GM12878 (cell line): ENCODE measurements at places on chromosomes 5 and 9. TPM values are rescaled to one million over a fixed set of nuclear protein-coding genes. Genes with fewer than 3 reads are reported as not detected.
A peak's percentile ranks its signal among the peaks of the same experiment; 100 is the strongest.

GRCh38 chr5:56039985-56040384 lies 45.2 kb upstream of the IL6ST start:
- H3K4me1 ChIP-seq = no peaks in the 10 kb centered on the region
- no peak overlapping the region for H3K27ac ChIP-seq
- no peaks in the 10 kb centered on the region for H3K36me3 ChIP-seq
- no peak for DNase-seq

GRCh38 chr9:77882294-77882693 lies 149.3 kb downstream of the GNAQ start:
- no peak for DNase-seq
- H3K4me3 ChIP-seq = no peak overlapping the region
- H3K4me1 ChIP-seq = no peaks in the 10 kb centered on the region
- no peaks in the 10 kb centered on the region for H3K27me3 ChIP-seq
- no peaks in the 10 kb centered on the region for H3K36me3 ChIP-seq

GRCh38 chr5:23314827-23315226 lies 192.6 kb upstream of the PRDM9 start:
- H3K4me3 ChIP-seq = no peak overlapping the region
- no peak overlapping the region for H3K27ac ChIP-seq
- H3K36me3 ChIP-seq = no peaks in the 10 kb centered on the region
- no peaks in the 10 kb centered on the region for H3K27me3 ChIP-seq
- H3K4me1 ChIP-seq = no peaks in the 10 kb centered on the region

DNA sequence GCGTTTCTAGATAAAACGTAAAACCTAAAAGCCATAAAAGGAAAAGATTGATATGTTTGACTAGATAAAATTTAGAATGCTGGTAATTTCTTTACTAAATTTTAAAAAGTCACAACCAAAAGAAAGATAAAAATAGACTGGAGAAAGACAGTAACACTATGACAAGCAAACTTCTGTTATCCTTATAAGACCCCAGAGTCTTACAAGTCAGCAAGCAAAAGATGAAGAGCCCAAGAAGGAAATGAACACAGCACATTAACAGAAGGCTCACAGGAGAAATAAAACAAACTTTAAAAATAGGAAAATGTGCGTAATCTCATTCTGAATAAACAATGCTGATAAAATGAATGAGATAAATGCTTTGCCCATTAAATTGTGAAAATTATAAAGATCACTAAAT lies 29.7 kb downstream of the IL7R start:
- no peaks in the 10 kb centered on the region for H3K36me3 ChIP-seq
- H3K27ac ChIP-seq = no peak overlapping the region
- DNase-seq = no peak
- no peaks in the 10 kb centered on the region for H3K27me3 ChIP-seq
- H3K4me3 ChIP-seq = no peak overlapping the region

DNA sequence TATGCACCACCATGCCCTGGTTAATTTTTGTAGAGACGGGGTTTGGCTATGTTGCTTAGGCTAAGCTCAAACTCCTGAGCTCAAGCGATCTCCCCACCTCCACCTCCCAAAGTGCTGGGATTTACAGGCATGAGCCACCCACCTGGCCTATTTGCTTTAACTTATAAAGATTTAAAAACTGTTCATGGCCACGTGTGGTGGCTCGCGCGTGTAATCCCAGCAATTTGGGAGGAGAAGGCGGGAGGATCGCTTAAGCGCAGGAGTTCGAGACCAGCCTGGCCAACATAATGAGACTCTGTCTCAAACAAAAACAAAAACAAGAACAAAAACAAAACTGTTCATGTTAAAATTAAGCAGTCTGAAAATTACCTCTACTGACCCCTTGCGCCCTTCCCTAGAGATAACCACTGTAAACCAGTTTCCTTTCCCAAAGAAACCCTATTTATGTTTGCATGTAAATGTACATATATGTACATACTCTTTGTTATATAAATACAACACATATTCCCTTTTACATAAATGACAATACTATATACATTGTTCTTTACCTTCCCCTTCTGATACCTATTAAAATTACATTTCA lies 1.5 kb downstream of the AK6 start:
- H3K4me3 ChIP-seq = peak overlapping the region; percentile 93
- DNase-seq = no peak

DNA sequence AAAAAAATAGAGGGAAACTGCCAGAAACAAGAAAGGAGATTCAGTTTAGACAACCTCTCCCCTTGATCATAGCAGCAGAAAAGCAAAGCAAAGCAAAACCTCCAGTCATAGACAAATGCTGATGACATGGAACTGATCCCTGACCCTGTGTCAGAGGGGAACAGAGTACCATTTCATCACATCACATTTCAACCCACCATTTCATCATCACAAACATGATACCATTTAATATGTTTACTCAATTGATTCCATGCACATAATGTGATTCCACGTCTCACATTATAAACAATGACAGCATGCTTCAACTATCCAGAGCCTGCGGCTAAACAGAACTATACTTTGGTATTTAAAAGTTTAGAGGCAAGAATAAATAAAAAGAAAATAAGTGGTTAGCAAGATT lies 28.7 kb upstream of the ACOT12 start:
- H3K36me3 ChIP-seq = no peaks in the 10 kb centered on the region; the same call in 1 of the 2 replicates
- H3K4me3 ChIP-seq = no peak overlapping the region
- H3K27me3 ChIP-seq = no peaks in the 10 kb centered on the region
- H3K27ac ChIP-seq = no peak overlapping the region

DNA sequence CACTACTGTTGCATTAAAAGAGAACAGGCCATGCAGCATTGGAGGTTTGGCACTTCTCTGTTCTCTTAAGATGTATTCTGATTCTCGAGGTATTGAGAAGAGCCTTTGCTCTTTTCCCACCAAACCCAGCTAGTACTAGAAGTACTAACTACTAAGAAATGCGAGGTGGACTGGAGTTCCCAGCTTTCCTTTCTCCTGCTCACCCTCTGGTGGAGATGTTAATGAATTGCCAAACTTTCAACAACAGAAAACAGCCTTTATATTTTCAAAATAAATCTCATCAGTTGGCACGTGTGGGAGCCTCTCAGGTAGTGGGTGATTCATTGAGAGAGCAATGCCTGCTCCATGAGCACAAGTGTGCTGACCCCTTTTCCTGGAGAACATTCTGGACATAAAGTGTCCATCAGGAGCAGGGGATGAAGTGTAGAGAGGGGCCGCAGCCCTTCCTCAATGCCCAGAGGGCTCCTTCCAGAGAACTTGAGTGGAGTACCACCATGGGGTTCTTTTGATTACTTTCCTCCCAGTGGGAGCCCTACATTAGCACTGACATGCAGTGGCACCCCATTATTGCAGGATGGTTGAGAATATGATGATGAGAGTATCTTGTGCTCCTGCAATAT lies 45.7 kb downstream of the TMEM174 start:
- no peaks in the 10 kb centered on the region for H3K36me3 ChIP-seq
- H3K27me3 ChIP-seq = peaks cover 14% of the 10 kb centered on the region
- no peak for DNase-seq
- no peak overlapping the region for H3K4me3 ChIP-seq

KCNIP1 gene
- not detected in 2 replicates for total RNA-seq
